ENCODE measurements at places on chromosomes 2 and 18. TPM values are rescaled to one million over a fixed set of nuclear protein-coding genes. Genes with fewer than 3 reads are reported as not detected.

The ASNSD1 gene
- polyA plus RNA-seq = 51.1 TPM

The DSG1 gene
- not detected for polyA plus RNA-seq

The IRS1 gene
- 18.1 TPM for polyA plus RNA-seq

DNA sequence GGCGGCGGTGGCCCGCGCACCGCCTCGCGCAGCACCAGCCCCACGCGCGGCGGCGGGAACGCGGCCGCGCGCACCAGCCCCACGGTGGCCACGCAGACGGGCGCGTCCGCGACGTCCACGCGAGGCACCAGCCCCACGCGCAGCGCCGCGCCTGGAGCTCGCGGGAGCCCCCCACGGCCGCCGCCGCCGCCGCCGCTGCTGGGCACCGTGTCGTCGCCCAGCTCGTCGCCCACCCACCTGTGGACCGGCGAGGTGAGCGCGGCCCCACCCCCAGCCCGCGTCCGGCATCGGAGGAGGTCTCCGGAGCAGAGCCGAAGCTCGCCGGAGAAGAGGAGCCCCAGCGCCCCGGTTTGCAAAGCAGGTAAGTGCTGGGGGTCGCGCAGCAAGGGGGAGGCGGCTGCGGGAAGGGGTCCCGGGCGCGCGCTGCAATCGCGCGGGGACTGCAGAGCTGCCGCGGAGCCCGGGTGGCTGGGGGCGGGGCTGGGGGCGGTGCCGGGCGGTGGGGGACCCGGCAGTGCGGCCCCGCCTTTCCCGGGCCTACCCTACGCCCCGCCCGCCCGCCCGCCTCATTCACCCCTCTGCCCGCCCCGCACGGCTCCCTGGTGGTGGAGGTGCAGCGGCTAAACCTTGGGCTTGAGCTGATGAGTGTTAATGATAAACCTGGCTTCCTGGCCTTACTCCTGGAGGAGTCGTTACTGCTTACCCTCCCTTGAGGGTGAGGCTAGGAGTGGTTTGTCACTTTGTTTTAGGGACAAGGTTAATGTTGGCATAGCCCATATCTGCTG, 851 bp downstream of the FAM117B start:
- peak; percentile 60 for DNase-seq

DNA sequence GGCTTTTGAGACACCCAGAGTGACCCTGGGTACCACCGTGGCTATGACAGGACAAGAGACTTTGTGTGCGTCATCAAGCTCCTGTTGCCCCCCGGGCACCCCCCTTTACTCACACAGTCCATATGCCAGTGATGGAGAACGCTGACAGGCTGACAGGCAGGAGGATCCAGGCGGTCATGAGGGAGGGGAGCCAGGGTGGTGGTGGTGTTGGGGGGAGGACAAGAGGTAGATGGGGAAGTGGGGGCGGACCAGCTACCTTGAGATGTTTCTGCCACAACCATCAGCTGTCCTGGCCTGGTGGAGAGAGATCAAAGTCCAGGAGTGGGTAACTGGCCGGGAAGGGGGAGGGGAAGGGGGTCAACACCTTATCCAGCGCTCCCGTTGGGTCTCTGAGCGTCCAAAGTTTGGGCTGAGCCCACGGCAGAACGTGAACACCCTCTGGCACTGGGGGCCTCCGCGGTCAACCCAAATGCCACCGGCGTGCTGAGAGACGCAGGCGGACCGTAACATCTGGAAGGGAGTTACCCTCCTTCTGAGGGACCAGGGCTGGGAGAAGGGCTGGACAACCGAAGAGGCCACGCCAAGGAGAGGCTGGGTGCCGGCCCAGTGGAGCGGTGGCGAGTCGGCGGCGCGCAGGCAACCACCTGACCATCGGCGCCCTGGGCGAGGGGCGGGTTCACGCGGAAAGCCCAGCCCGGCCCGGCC, 575 bp downstream of the TMEM150A start:
- no peak for DNase-seq

- peak; percentile 51 for DNase-seq
Observed at GRCh38 chr2:237407700-237408099, 6.3 kb downstream of the COL6A3 start.
